ENCODE measurements at places on chromosomes 16 and 17.

- DNase-seq = no peak
Measured at GRCh38 chr17:3539881-3540540, 17.6 kb downstream of the TRPV3 start.

DNA sequence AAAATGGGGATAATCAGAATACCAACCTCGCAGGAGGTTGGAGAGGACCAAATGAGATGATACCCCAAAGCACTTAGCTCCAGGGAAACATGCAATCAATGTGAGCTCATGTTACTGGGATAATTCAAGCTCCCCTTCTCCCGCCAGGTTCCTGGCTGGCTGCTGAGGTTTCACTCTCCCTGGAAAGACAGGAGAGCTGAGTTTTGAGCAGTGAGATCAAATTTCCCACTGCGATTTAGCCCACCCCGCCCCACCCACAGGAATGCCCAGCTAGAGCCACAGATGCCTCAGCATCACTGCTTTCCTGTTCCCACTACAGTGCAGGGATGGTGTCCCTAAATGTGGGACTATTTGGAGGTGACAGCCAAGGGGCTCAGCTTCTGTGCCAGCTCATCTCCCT, 56.7 kb downstream of the ZNF423 start:
- no peak for DNase-seq

GRCh38 chr16:51147776-51148677, 3.0 kb downstream of the SALL1 start:
- DNase-seq = no peak

- no peak for DNase-seq
Measured at GRCh38 chr16:83113317-83113716, 486.5 kb downstream of the CDH13 start.

DNA sequence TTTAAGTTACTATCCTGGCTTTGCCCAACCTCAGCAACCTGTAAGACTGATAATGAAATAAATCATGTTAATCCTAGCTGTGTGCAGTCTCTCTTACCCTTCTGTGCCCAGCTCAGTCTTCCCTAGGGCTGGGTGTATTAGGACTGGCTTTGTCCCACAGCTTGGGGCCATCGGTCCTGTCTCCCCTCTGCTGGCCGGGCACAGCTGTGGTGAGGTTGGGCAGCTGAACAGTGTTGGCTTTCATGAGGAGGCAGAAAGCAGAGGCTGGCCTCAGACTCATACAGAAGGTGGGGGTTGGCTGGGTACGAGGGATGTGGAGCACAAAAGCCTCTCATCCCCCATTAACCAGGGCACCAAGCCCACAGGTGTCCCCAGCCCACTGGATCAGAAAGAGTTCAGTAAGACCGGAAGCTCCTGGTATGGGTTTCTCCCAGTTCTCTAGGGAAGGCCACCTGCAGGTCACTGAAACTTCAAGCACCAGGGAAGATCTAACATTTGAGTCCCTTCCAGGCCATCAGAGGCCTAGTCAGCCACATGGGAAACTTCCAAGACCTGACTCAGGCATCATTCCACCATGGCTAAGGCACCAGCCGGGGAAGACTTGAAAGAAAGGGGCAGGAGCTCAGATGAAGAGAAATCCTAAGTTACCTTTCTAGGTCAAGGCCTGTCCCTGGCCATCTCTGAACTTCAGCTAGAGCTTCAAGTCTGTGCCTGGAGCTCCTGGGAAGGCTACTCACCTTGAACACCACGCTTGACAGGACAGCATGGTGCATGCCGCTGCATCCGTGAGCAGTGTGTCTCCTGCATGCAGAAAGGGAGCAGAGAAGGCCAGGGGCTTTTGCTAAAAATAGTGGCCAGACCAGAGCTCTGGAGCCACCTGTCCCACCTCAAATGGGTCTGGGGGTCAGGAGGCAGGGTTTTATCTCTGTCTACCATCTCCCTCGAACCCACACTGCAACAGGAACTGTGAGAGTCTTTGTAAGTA, 8.8 kb downstream of the CNP start:
- no peak for DNase-seq

DNA sequence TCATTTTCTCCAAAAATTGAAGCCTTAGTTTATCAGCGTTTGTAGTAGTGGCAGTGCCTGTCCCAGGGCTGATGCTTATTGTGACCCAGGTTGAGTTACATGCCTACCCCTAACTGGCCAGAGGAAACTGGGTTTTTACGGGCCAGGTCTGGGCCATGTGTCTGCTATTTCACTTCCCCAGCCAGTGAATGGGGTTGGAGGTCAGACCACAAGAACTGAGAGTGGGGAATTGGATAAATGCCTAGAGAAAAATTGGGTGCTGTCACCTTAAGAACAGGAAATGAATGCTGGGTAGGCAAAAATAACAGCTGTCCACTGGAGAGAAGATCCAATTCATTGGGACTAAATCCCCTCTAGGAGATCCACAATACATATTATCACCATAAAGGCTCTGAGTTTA, 5.2 kb downstream of the ADPRM start:
- DNase-seq = no peak

Measured in CD4-positive, alpha-beta T cell treated with Interleukin-2 at 100 ng/mL for 4 hours (primary cell).